Activated T-helper 1 cell treated with Interleukin-2 at 50 U/mL for 16 hours (primary cell): ENCODE measurements at places on chromosomes 16 and 17.

- no peak for DNase-seq
These were observed 62.8 kb upstream of the B4GALNT2 start for GRCh38 chr17:49069585-49070273.

GRCh38 chr17:19014628-19015215 is 10.2 kb upstream of the FAM83G start:
- DNase-seq = no peak

DNA sequence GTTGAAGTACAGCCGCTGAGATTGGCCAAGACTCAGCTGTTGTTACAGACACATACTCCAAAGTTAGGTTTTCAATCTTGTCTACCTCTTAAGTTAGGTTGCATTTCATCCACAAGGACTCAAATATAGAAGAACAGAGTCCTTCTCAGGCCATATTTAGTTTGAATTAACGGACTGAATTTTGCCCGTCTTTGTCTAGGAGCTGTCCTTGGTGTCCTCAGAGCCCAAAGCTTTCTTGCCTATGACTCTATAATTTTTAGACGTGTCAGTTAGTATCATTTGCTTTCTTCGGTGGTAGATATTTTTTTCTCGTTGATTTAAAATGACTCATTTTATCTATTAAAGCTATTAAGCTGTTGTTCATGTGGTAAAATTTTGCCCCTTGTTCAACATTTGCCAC is 403.2 kb downstream of the HS3ST3B1 start:
- DNase-seq = no peak

DNA sequence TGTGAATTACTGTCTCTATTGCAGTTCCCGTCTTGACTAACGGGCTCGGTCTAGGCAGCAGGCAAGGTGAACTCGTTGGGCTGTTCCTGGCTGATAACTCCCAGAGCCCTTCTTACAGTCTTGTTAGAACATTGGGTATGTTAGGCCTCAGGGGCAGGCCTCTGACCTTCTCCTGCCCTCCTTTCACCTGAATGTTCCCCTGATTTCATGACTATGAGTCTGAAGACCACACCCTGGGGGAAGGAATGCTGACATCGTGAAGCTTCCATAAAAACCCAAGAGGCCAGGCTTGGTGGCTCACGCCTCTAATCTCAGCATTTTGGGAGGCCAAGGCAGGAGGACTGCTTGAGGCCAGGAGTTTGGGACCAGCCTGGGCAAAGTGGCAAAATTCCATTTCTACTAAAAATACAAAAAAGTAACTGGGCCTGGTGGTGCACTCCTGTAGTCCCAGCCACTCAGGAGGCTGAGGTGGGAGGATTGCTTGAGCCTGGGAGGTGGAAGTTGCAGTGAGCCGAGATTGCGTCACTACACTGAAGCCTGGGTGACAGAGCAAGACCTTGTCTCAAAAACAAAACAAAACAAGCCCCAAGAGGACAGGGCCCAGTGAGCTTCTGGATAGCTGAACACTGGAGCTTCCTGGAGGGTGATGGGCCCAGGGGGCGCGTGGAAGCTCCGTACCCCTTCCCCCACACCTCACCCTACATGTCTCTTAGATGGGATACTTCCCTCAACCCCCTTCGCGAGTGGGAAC is 47.8 kb upstream of the FBXO47 start:
- DNase-seq = no peak

GRCh38 chr17:78154903-78155811 is 9.0 kb downstream of the C17orf99 start:
- DNase-seq = no peak

DNA sequence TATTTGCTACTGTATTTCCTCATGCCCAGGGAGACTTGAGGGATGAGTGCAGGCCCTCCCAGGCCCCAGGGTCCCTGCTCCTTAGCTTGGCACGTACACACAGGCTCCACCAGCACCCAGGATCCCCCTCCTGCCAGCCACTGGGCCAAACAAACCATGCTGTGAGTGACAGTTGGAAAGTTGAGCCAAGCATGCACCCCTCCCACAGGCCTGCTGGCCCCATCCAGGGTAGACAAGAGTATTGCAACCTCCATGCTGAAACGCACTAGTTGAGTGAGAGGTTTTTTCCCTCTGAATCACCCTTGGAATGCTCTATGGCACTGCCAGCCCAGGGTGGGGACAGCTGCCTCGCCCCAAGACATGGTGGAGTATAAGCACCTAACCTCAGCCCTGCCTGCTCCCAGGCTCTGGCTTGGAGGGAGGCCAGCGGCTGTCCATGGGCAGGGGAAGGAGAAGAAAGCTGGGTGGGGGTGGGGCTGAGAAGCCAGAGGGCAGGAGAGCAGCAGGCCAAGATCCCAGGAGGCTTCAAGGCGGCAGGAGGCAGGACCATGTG is 49.6 kb downstream of the PITPNM3 start:
- no peak for DNase-seq

DNA sequence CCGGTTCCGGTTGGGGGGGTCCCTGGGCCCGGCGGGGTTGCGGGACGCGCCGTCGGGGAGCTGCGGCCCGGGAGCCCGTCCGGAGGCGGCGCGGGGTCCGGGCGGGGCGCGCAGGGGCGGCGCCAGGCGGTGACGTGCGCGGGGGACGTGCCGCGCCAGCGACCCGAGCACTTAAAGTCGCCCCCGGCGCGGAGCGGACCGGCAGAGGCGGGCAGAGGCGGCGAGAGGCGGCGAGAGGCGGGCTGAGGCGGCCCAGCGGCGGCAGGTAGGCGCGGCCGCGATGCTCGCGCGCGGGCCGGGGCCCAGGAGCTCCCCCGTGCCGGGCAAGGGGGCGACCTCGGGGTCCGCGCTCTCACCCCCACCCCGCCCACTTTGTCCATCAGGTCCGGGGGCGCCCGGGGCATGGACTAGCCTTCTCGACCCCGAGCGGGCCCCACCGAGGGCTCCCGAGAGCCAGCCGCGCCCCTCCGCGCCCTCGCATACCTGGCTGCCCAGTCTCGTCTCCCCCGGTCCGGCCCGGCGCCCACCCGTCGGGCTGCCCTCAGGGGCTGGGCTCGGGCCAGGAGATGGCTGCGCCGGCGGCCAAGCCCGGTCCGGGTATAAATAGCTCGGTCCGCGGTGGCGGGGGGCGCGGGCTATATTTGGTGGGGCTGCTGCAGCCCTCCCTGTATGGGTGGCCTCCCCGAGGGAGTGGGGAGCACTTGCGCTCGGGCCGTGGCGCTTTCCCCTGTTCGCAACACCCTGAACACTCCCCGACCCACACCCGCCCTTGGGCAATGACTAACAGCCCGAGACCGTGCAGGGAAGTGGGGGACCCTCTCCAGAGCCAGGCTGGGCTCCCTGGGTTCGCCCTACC is at the start of gene SLC16A3:
SLC16A3 (plus strand) TSS at position 201 of the 856 bp plus-strand sequence. CDS start 6,967 bp downstream, outside the sequence.
- peak; percentile 52 for DNase-seq

DNA sequence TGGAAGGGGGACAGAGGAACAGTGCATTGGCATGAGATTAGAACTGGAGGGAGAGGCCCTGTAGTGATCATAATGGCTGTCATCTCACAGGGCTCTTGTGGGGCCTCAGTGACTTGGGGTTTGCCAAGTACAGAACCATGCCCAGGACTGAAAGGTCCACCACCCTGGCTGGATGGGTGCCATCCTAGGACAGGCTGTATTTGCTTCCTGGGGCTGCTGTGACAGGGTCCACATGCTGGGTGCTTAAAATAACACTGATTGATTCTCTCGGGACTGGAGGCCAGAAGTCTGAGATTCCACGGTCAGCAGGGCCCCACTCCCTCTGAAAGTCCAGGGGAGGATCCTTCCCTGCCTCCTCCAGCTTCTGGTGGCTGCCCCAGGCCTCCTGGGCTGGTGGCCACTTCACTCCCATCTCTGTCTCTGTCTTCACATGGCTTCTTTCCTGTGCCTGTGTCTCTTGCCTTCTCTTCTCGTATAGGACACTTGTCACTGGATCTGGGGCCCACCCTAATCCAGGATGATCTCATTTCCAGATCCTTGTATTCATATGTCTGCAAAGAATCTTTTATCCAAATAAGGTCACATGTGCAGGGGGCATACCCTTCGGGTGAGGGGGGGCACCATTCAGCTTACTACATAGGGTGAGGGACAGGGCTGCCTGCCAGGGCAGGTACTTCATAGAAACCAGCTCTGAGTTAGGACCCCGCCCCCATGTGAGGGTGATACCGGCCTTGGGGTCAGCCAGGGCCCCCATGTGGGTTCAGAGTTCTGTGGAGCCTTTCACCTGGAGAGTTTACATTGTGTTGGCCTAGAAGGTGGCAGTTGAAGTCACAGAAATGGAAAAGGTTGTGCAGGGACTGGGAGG is 52.6 kb downstream of the USP22 start:
- no peak for DNase-seq

DNA sequence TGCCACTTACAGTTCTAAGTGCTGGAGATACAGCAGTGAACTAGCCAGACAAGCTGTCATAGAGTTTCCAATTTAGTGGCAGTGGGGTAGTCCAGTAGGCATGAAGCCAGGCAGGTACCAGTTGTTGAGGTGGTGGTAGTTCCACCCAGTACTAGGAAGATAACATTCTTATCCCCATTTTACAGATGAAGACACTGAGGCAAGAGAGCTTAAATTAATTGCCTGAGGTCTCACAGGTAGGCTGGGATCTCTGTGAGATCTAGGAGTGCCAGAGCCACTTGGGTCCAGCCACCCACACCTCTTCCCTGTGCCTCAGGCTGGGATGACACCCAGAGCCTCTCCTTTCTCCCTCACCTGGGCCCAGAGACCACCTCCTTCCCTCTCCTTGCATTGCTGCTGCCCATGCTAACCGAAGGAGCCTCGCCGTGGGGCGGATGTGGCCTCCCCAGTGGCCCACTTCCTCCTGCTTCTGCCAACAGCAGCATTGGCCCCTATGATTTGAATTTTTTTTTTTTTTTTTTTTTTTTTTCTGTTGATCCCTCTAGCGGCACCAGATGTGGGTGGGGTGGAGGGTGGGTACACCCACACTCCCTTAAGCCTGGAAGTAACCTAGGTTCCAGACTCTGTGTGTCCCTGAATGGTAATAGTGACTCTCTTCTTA is 114.0 kb downstream of the PRKCB start:
- peak; percentile 67 for DNase-seq

DNA sequence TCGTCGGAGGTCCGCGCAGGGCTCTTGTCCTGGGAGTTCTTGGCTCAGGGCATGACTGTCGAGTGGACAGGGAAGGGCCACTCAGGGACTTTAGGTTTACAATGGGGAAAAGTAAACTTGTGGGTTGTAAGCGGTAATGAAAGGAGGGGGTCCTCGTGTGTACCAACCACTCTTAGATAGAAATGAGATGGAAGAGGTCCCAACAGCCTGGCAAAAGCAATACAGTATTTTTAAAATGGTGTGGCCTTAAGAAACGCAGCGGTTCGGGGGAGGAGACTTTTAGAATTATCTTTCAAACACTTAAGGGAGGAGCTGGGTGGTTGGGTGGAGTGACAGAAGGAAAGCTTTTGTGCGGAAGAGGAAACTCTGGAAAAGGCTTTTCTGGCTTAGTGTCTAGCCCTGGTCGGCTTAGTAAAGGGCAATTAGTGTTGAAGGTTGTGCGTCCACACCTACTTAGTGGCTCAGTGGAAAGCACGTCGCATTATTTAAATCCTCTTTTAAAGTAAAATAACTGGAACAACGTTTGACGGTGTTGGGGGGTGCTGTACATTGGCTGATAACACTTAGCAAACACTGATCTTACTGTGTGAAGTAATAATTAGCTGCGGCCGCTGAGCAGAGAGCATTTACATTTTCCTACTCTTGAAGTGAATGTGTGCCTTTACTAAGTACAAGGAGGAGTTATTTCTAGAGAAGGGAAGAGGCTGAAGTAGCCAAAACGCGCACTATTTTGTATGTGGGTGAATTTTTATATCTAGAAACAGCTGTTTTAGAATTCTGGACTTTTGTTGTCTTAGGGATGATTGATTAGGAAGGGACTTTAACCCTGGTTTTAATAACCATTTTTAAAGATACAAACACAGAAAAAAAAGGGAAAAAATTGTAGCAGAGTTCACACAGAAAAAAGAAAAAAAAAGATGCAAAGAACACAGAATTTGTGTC is 1.0 kb downstream of the WSB1 start:
- peak; percentile 10 for DNase-seq

DNA sequence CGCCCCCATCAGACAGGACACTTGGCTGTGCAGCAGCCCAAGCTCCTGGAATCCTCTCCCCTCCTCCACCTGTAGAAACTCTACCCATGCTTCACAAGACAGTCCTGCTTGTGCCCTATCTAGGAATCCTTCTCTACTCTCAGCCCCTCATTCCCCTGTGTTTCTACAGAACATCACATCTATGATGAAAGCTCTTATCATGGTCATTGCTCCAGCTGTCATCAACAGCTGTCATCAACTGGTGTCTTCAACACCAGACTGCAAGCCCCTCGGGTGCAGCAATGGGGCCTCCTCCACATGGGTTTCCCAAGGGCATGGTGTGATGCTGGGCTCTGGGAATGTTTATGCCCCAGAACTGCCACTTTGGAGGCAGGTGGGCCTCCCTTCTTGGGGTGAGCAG is 21.1 kb upstream of the CDRT4 start:
- no peak for DNase-seq

DNA sequence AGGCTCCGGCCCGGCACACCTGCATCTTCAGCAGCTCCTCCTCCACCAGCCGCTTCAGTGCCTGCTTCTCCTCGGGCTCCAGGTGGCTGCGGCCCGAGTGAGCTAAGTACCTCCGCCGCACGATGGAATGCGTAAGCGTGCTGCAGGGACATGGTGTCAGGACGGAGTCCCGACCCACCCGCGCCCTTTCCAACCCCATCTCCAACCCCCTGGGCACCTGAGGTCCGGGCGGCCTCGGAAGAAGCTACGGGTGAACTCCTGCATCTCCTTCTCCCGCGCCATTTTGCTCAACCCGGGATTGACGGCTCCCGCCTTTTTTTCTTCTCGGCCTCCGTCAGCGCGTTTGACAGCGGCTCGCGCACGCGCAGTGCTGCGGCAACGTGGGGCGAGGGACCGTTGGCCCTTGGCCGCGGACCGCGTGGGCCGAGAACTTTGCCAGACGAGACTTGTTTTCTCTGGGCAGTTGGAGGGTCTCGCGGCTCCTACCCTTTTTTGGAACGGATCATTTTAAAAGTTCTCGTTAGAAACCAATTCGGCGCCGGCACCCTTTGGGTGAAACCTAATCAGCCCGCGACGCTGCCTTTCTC is at the start of gene HIRIP3:
HIRIP3 (minus strand) TSS at position 294 of the 587 bp plus-strand sequence; CDS start at position 282, 12 bp downstream.
- peak; percentile 79 for DNase-seq

- DNase-seq = no peak
These were observed 53.6 kb downstream of the ABAT start for GRCh38 chr16:8727857-8728618.

- no peak for DNase-seq
These were observed 141.9 kb downstream of the BCAS3 start for GRCh38 chr17:60819447-60820130.

- DNase-seq = no peak
These were observed 268.3 kb upstream of the MAF start for GRCh38 chr16:79868841-79869240.

DNA sequence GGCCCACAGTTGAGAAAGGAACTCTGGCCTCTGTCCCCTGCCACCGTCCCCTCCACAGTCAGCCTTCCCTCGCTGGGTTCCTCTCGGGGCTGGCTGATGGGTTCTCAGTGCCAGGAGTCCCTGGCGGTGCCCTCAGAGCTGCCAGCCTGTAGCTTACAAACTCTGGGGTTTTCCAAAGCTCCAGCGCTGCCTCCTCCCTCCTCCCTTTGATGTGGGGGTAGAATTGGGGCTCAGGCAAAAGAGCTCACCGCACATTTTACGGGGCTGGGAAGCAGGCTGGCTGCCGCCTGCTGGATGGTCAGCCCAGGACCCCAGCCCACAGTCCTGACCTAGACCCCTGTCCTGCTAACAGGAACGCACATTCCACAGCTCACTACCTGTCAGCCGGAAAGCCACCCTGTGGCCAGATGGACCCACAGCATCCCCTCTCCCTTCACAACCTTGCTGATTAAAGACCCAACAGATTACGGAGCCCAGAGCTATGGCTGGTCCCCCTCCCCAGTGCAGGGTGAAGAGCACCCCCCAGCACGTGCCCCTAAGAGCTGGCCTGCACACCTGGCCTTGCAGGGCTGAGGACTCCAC is 6.0 kb downstream of the VASN start:
- no peak for DNase-seq

- no peak for DNase-seq
These were observed 2.5 kb downstream of the ZNF23 start for GRCh38 chr16:71459510-71459909.
